ENCODE measurements at places on chromosomes 11 and 22. TPM values are rescaled to one million over a fixed set of nuclear protein-coding genes. Genes with fewer than 3 reads are reported as not detected.

The NNMT gene
- total RNA-seq, result not detected

The OR52H1 gene
- total RNA-seq, result not detected

The TRIM51 gene
- not detected for total RNA-seq

The CST6 gene
- not detected for total RNA-seq

The ART1 gene
- not detected for total RNA-seq

The ARHGAP8 gene
- total RNA-seq, result not detected

The POU2F3 gene
- total RNA-seq, result not detected

The MS4A3 gene
- not detected for total RNA-seq

The TRIM51G gene
- not detected for total RNA-seq

The SPDYC gene
- total RNA-seq, result not detected

The LTO1 gene
- total RNA-seq, result 27.5 TPM

The TMEM86A gene
- total RNA-seq, result 2.3 TPM

The ZNF70 gene
- 2.0 TPM for total RNA-seq

The PDE3B gene
- total RNA-seq, result 138 TPM

The HIRA gene
- 43.7 TPM for total RNA-seq

All from activated naive CD4-positive, alpha-beta T cell treated with anti-CD3 and anti-CD28 coated beads, Interleukin-2, amount 10 ng/mL, durations not matched to agents 5 hours and 36 hours (primary cell).